Fibroblast of gingiva (primary cell): ENCODE measurements at places on chromosomes 4 and X.
A peak's percentile ranks its signal among the peaks of the same experiment; 100 is the strongest.

DNA sequence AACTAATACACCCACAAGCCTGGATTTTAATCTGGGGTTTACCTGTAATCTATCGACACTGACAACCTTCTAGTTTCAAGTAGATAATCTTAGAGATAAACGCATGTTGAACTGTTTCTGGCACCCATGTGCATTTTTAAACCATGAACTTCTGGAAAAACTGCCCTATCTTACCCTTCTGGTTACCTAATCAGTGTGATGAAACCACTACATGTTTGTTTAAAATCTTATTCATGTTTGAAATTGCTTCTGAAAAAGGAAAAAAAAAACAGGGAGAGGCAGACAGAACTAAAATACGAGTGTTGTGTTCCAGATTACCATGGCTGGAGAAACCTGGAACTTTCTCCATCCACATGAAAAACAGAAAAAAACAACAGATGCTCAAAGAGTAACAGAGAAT, 139.3 kb downstream of the MID1IP1 start:
- DNase-seq = peak; percentile 26

DNA sequence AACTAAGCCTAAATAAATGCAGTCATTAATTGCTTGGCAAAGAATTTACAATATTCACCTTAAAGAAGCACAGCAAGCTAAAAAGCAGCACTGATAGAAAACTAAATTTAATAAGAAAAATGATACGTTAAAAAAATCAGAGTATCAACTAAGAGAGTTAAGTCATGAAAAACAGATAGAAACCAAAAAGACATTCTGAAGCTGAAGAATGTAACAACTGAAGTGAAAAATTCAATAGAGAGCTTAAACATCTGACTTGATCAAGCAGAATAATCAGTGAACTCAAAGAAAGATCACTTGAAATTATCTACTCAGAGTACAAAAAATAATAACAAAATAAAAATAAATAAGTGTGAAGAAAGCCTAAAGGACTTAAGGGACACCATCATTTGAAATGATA, 588.0 kb upstream of the HS3ST1 start:
- DNase-seq = no peak

DNA sequence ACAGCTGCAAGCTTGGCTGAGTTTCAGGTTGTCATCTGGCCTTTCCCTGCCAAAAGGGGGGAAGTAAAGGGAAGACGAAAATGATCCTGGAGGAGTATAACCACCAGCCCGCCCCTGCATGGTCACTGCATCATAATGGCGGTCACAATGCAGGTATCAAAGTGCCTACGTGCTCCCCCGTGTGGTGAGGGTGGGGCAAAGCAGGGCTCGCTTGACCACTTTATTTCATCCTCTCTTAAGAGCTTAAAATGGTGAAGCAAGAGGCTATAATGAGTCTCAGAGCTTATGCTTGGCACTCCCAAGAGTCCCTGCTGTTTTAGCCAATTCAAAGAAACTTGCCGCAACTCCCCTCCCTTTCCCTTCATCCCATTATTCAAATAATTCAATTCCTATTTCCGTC, 105.6 kb downstream of the APOOL start:
- no peak for DNase-seq

GRCh38 chrX:24561121-24561520, 86.0 kb downstream of the PCYT1B start:
- no peak for DNase-seq

DNA sequence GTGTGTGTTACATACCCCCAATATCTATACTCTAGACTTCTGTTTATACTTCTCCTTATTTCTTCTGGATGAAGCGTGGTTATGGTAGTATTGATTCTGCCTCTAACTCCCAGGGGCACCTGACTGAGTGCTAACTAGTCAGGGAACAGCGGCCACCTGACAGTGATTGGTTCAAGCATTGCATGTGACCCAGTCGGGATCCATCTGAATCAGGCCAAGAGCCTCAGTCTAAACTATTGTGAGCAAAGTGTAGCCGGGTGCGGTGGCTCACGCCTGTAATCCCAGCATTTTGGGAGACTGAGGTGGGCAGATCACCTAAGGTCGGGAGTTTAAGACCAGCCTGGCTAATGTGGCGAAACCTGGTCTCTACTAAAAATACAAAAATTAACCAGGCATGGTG, 10.0 kb downstream of the CCDC110 start:
- no peak for DNase-seq

DNA sequence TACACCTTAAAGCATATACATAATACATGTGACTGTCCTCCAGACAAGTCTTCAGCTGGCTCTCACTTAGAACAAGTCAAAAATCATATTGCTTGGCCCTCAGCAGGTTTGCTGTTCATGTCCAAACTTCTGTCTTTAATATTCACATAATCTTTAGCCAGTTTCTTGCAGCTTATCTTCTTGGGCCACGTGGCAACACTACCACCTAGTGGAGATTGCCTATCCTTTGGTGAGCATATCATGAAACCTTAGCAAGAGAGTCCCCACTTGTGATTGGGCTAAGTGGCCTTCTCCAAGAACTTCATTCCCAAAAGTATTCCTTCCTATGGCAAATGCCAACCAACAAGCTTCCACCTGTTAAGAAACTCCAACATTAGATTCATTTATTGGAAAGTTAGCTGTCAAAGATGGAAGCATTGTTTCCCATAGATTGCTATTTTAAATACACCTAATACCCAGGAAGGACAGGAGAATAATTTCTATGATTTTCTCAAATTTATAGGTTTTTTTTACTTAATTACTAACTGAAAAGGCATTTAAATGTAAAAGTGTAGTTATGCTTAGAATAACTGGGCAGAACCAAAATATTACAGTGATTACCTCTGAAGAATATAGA, 231.9 kb upstream of the INTU start:
- DNase-seq = peak; percentile 83

DNA sequence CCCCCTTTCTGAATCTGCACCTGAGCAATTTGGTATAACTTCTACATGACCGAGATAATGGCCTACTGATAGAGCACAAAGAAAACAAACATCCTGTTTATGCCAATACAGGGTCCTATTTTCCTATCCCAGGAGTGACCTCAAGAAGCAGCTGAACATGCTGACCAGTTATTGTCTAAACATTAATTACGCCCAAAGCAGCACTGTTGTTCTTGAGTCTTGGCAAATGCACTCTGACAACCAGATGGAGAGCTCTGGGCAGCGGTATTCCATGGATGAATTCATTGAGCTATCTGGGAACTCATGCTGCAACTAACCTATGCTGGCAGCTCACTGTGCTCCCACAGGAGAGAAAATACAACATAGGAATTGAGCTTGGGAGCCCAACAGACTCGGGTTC, 52.6 kb downstream of the PCYT1B start:
- DNase-seq = no peak

DNA sequence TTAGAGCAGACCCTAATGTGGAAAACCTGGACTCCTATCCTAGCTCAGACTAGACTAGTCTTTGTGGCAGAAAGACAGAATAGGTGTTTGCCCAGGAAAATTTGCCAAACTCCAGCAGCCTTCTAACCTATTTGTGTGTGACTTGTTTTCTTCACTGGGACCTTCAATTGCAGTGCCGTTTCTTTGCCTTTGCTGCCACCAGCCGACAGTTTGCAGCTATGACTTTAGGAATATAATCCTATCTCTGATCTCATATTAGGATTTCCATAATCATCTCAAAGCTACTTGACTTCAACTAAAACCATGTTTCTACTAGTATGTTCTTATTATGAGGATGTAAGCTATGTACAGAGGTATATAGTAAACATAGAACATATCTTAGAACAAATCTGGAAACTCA, 60.2 kb upstream of the PGAM4 start:
- DNase-seq = peak; percentile 1

DNA sequence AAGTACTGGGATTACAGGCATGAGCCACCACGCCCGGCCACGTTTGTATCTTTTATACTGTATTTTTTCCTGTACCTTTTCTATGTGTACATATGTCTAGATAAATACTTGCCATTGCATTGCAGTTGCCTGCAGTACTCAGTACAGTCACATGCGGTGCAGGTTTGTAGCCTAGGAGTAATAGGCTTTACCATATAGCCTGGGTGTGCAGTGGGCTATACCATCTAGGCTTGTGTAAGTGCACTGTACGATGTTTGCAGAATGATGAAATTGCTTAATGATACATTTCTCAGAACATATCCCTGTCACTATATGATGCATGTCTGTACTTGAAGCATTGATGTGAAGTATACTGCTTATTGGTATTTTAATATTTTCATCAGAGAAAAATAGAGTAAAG, 115.4 kb upstream of the PUDP start:
- DNase-seq = no peak

GRCh38 chr4:150299816-150300215, 221.6 kb downstream of the DCLK2 start:
- no peak for DNase-seq

- no peak for DNase-seq
These were observed 52.1 kb upstream of the NDST4 start for GRCh38 chr4:115165503-115165902.

GRCh38 chr4:15011166-15011565, 8.9 kb downstream of the CPEB2 start:
- DNase-seq = no peak

- no peak for DNase-seq
These were observed 45.5 kb downstream of the PSAPL1 start for GRCh38 chr4:7389101-7389701.

GRCh38 chr4:85408301-85408700, 66.6 kb upstream of the ARHGAP24 start:
- DNase-seq = no peak

- DNase-seq = no peak
These were observed 10.1 kb upstream of the NEUROG2 start for GRCh38 chr4:112526061-112526460.

- DNase-seq = no peak
These were observed 5.6 kb upstream of the CLDN24 start for GRCh38 chr4:183327827-183328226.

GRCh38 chr4:183674153-183674552, 15.1 kb downstream of the TRAPPC11 start:
- DNase-seq = no peak

DNA sequence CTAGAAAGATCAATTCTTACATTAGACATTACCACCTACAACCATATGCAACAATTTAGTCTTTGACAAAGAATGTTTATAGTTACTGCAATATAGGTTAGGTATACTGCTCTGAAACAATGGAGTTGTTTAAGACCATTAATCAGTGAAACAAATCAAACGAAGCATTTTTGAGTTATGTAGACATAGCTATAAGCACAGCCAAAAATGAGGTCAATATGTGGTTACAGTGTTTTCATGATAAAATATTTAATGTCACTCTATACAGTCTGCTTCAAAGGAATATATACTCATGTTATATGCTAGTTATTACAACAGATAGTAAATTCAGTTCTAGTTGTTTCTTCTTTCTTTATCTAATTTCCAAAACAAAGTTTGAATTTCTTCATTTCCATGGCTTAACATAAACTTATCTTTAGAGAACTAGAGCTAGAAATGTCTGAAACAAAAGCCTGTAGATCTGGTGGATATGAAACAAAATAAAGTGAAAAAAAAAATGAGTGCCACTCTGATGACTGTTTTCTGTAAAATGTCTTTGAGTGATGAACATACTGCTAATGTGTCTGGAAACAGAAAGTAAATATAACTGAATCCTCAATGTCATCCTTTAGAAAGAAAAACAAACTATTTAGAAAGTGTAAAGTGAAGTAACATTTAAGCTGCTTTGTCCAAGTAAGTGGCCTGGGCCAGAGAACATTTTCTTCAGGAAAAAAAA, 809.0 kb downstream of the FAT4 start:
- peak; percentile 31 for DNase-seq
